Activated CD4-positive, alpha-beta T cell treated with anti-CD3 and anti-CD28 coated beads, Interleukin-2, amount 10 ng/mL, durations not matched to agents 7 days and 5 days (primary cell): ENCODE measurements at places on chromosomes 1 and 21. TPM values are rescaled to one million over a fixed set of nuclear protein-coding genes. Genes with fewer than 3 reads are reported as not detected.

TFF1 gene
- not detected for total RNA-seq

RIMS3 gene
- 4.0 TPM for total RNA-seq

OR14K1 gene
- total RNA-seq: not detected

FCMR gene
- total RNA-seq: 157 TPM

SLC45A1 gene
- total RNA-seq: 0.32 TPM

NR1I3 gene
- not detected for total RNA-seq

CLIC6 gene
- total RNA-seq: not detected

TBX15 gene
- total RNA-seq: not detected

ACTA1 gene
- total RNA-seq: not detected

PLA2G2D gene
- total RNA-seq: not detected

TMEM82 gene
- total RNA-seq: not detected

KRTAP19-3 gene
- not detected for total RNA-seq

CELA3B gene
- total RNA-seq: not detected

RAB7B gene
- total RNA-seq: not detected

PTGS2 gene
- not detected for total RNA-seq

MAD2L2 gene
- total RNA-seq: 68.7 TPM

ICOSLG gene
- total RNA-seq: 4.9 TPM

S100B gene
- total RNA-seq: 0.25 TPM

CTPS1 gene
- 54.6 TPM for total RNA-seq

PGBD5 gene
- total RNA-seq: not detected

PLOD1 gene
- total RNA-seq: 10.5 TPM

KRTAP10-5 gene
- not detected for total RNA-seq

RHCE gene
- total RNA-seq: 0.17 TPM

ADAMTS4 gene
- 0.31 TPM for total RNA-seq

CD5L gene
- not detected for total RNA-seq
